CD14-positive monocyte (primary cell): ENCODE measurements at places on chromosomes 6 and 20. TPM values are rescaled to one million over a fixed set of nuclear protein-coding genes. Genes with fewer than 3 reads are reported as not detected.
A peak's percentile ranks its signal among the peaks of the same experiment; 100 is the strongest.

GRCh38 chr6:195861-196360 is 96.4 kb upstream of the DUSP22 start:
- no peaks in the 10 kb centered on the region for H3K27me3 ChIP-seq
- H3K27ac ChIP-seq: no peak overlapping the region
- H3K4me3 ChIP-seq: no peak overlapping the region
- no peaks in the 10 kb centered on the region for H3K4me1 ChIP-seq
- no peaks in the 10 kb centered on the region for H3K36me3 ChIP-seq
- no peak for DNase-seq

GRCh38 chr6:73937805-73938204 is 241.8 kb downstream of the CD109 start:
- no peaks in the 10 kb centered on the region for H3K27me3 ChIP-seq
- no peaks in the 10 kb centered on the region for H3K4me1 ChIP-seq
- no peak overlapping the region for H3K27ac ChIP-seq
- H3K36me3 ChIP-seq: no peaks in the 10 kb centered on the region
- DNase-seq: no peak

STX11 gene
- polyA plus RNA-seq: 372 TPM

DNA sequence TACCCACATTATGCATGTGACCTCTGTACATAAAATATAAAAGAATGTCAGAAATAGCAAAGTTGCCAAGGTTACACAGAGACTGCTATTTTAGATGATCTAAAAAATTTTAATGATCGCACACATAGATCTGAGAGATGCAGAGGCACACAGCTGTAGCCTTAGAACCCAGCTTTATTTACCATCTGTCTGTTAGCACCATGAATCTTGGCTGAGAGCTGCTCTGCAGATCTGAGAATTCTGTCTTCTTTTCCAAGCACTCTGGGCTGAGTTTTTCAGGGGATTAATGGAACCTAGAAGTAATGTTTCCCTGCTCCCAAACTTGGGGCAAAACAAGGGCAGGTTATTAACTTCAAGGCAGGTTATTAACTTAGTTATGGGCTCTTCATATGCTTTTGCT is 248.7 kb upstream of the JAG1 start:
- H3K27me3 ChIP-seq: no peaks in the 10 kb centered on the region
- H3K4me1 ChIP-seq: no peaks in the 10 kb centered on the region
- no peak overlapping the region for H3K4me3 ChIP-seq
- H3K36me3 ChIP-seq: no peaks in the 10 kb centered on the region

GRCh38 chr6:47413752-47414422 is 63.7 kb upstream of the CD2AP start:
- peaks cover 15% of the 10 kb centered on the region for H3K4me1 ChIP-seq
- H3K4me3 ChIP-seq: peak overlapping the region; percentile 99
- no peaks in the 10 kb centered on the region for H3K36me3 ChIP-seq
- no peaks in the 10 kb centered on the region for H3K27me3 ChIP-seq
- H3K27ac ChIP-seq: peak overlapping the region; percentile 85

DNA sequence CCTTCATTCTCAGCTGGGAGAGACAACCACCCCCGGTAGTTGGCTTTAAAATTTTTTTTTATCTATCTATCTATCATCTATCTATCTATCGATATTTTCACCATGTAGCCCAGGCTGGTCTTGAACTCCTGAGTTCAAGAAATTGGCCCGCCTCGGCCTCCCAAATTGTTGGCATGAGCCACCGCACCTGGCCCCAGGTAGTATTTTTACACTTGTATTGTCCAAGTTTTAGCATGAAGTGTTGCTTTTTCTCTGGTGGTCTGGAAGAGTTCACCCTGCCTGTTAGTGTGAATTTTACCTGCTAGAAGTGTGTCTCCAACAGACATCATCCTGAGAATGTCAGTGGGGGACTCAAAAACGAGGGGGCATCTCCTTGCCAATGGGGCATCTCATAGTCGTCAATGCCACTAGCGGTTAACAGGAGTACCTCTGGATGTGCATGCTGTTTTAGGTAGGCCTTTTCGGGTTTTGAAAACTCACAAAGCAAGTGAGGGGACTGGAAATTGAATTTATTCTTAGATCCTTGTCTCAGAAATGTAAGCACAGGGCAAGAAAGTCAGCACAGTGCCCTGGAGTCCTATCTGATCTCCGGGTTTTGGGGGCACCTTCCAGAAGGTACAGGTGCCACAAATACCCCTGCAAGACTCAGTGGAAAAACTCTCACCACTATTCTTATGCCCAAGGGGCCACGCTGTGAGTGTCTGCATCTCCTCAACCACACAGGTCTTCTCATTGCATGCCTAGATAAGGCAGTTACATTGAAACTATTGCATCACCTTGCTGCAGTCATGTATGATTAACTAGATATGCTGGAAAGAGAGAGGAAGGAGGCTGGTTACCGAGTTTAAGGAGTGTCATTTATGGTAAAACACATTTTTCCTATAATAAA is 37.1 kb downstream of the TNFAIP3 start:
- H3K27ac ChIP-seq: no peak overlapping the region
- peaks cover 20% of the 10 kb centered on the region for H3K4me1 ChIP-seq
- no peak overlapping the region for H3K4me3 ChIP-seq
- H3K36me3 ChIP-seq: no peaks in the 10 kb centered on the region
- DNase-seq: peak; percentile 49

DNA sequence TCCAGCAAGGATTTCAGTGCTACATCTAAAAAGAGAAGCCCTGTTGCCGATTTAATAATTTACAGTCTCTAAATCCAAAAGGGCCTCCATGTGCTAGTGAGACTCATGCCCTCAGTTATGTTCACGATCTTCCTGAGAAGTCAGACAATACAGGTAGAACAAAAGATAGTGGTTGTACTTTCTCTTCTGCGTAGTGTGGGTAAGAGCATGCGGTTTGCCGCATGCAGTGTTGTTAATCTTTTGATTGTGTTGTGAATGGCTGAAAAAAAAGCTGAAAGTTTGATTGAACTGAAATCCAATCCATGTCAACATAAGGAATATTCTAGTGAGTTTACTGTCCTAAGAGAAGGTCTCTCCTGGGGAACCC is 74.8 kb upstream of the AGPAT4 start:
- H3K4me1 ChIP-seq: no peaks in the 10 kb centered on the region
- H3K27ac ChIP-seq: no peak overlapping the region
- H3K4me3 ChIP-seq: no peak overlapping the region
- no peak for DNase-seq

DNA sequence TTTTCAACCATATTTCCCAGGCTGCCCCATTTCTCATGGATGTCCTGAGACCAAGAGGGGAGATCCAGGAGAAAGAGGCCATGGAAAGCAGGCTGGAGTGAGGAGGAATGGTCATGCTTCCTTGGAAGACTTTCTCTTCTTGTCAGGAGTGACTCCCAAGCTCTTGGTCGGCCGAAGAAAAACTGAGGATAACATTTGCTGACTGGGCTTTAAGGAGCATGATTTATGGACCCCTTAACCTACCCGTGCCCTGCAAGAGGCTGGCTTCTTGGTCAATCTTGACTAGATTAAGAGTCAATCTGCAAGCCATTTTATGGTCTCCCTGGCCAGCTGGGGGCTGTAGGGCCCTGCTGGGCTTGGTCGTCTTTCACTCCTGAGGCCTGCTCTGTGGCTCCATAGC is 22.8 kb downstream of the ADGRF4 start:
- no peaks in the 10 kb centered on the region for H3K4me1 ChIP-seq
- H3K36me3 ChIP-seq: no peaks in the 10 kb centered on the region
- H3K4me3 ChIP-seq: no peak overlapping the region
- DNase-seq: no peak
- H3K27me3 ChIP-seq: no peaks in the 10 kb centered on the region

- no peak overlapping the region for H3K27ac ChIP-seq
- no peak for DNase-seq
- H3K4me3 ChIP-seq: no peak overlapping the region
- H3K27me3 ChIP-seq: no peaks in the 10 kb centered on the region
- no peaks in the 10 kb centered on the region for H3K36me3 ChIP-seq
- H3K4me1 ChIP-seq: no peaks in the 10 kb centered on the region
Observed at GRCh38 chr6:103784117-103784516, 1075.6 kb downstream of the HACE1 start.

SERPINB1 gene
- polyA plus RNA-seq: 307 TPM

KCNK17 gene
- not detected for polyA plus RNA-seq

DNA sequence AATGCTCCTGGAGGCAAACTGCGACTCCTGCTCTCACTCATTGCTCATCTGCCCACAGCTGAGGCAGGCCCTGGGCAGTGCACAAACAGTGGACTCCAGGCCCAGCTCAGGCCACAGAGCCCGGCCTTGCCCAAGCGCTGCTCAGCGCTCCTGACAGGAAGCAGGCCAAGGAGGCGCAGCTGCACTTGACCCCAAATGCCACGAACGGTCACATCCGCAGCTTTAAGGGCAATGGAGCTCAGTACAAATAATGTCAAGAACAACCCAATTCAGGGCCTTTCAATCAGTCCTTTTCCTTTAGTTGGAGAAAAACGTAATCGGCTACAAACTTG is 33.8 kb downstream of the RRBP1 start:
- H3K4me3 ChIP-seq: no peak overlapping the region
- DNase-seq: no peak
- no peaks in the 10 kb centered on the region for H3K27me3 ChIP-seq
- H3K27ac ChIP-seq: peak overlapping the region; percentile 53
- peaks cover 27% of the 10 kb centered on the region for H3K4me1 ChIP-seq

DEFB110 gene
- not detected for polyA plus RNA-seq

GRCh38 chr6:108222504-108222903 is 38.3 kb downstream of the SNX3 start:
- H3K36me3 ChIP-seq: peaks cover 44% of the 10 kb centered on the region
- H3K4me3 ChIP-seq: no peak overlapping the region
- peak; percentile 38 for DNase-seq
- peak overlapping the region; percentile 36 for H3K27ac ChIP-seq

DNA sequence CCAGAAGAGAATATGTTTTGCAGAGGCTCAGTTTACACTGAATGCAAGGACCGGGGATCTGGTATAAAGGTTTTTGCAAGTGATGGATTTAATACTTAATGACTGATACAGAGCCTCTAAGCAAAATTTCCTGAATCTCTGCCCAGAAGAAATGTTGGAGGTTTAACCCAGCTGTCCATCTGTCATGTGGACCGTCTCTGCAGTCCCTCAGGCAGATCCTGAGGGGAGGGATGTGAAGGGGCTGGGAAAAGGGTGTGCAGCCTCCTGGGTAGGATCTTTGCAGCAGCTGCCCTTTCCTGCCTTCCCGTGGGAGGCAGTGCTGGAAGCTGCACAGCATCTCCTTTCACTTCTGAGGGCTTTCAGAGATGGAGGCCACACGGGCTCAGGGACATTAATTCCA is 207.0 kb downstream of the SLC24A3 start:
- H3K4me1 ChIP-seq: peaks cover 3% of the 10 kb centered on the region
- no peak overlapping the region for H3K27ac ChIP-seq
- no peak for DNase-seq
- H3K27me3 ChIP-seq: no peaks in the 10 kb centered on the region
- H3K36me3 ChIP-seq: no peaks in the 10 kb centered on the region

RSPO4 gene
- 0.04 TPM in 1 of 2 replicates, not detected in the other for polyA plus RNA-seq

HNF4A gene
- not detected in 2 replicates for polyA plus RNA-seq

GRCh38 chr6:36364669-36365479 is 22.6 kb downstream of the ETV7 start:
- H3K4me3 ChIP-seq: no peak overlapping the region
- peaks cover 66% of the 10 kb centered on the region for H3K4me1 ChIP-seq
- H3K27ac ChIP-seq: no peak overlapping the region
- H3K27me3 ChIP-seq: no peaks in the 10 kb centered on the region

DNA sequence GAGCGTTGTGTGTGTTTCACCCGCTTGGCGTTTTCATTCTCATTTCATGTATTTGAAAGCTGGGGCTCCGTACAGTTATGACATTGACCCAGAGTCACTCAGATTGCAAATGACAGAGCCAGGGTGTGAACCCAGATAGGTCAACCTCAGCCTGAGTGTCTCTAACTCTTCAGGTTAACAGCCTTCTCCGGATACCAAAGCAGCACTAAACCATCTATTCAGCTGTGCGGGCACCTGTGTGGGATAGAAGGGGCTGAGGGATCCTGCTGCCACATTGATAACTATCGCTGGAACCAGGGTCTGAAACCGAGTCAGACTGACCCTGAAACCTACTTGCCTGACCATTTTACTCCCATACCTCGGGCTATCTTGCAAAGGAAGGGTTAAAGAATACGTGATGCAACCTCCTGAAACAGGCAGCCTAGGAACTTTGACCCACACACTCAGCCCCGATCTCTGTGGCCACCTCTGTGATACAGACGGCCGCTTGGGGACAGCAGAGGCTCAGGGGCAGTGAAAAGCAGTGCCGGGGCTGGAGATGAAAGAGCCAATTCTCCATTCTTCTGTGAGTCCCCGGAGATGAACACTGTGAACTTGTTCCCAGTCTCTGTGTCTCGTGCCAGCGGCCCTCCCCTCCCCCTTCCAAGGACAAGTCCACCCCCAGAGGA is 233.5 kb upstream of the QKI start:
- H3K36me3 ChIP-seq: no peaks in the 10 kb centered on the region
- no peaks in the 10 kb centered on the region for H3K27me3 ChIP-seq
- no peak overlapping the region for H3K4me3 ChIP-seq
- H3K4me1 ChIP-seq: no peaks in the 10 kb centered on the region
- peak; percentile 53 for DNase-seq

GRCh38 chr20:59564171-59564570 is 40.2 kb upstream of the PHACTR3 start:
- no peak overlapping the region for H3K4me3 ChIP-seq
- H3K27me3 ChIP-seq: no peaks in the 10 kb centered on the region
- DNase-seq: no peak
- H3K4me1 ChIP-seq: no peaks in the 10 kb centered on the region
- H3K36me3 ChIP-seq: no peaks in the 10 kb centered on the region

SLA2 gene
- polyA plus RNA-seq: 0.15 and 0.19 TPM in 2 replicates

DNA sequence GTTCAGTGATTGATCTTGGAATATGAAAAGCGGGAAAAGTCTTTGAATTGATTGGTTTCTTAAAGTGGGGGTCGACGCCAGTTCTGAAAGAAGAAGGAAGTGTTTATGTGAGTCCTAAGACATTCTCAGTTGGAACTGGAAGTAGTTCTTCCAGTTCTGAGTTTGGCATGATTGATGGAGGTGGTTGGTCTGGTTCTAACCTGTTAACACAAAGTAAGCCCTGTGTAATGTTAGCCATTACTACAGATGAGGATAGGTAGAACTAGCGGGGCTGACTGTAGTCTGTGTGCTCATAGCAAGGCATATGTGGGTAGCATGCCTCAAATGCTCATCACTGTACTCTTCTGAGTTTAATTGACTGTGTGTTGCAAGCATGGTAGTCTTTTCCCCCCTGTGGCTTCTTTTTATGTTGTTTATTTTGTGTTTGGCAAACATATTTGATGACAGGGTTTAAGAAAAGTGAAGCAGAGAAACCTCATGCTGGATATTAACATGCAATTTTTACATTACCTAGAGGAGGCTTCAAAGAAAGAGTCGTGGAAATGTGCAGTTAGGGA is 24.9 kb downstream of the CITED2 start:
- no peak overlapping the region for H3K27ac ChIP-seq
- H3K36me3 ChIP-seq: no peaks in the 10 kb centered on the region
- DNase-seq: no peak
- H3K4me3 ChIP-seq: no peak overlapping the region
- no peaks in the 10 kb centered on the region for H3K4me1 ChIP-seq

IMPG1 gene
- polyA plus RNA-seq: not detected in 2 replicates

DNA sequence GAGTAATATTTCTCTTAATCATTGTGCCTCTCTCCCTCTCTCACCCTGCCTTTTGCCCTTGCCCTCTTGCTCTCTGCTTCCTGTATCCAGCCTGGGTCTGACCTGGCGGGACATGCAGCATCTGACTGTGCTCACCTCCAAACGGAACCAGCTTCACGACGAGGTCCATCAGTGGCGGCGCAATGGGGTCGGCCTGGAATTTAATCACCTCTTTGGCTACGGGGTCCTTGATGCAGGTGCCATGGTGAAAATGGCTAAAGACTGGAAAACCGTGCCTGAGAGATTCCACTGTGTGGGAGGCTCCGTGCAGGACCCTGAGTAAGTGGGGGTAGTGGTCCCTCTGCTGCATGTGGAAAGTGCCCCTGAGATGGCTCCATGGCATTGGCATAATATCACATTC is 65.9 kb downstream of the BFSP1 start:
- no peak overlapping the region for H3K27ac ChIP-seq
- H3K4me1 ChIP-seq: no peaks in the 10 kb centered on the region
- H3K4me3 ChIP-seq: no peak overlapping the region
